ENCODE measurements at places on chromosomes 6 and 20.
A peak's percentile ranks its signal among the peaks of the same experiment; 100 is the strongest.

- no peak for DNase-seq
Measured at GRCh38 chr6:166958926-166959861, 2.8 kb upstream of the RNASET2 start.

GRCh38 chr6:74805916-74806696 lies 399.7 kb downstream of the COL12A1 start:
- no peak for DNase-seq

DNA sequence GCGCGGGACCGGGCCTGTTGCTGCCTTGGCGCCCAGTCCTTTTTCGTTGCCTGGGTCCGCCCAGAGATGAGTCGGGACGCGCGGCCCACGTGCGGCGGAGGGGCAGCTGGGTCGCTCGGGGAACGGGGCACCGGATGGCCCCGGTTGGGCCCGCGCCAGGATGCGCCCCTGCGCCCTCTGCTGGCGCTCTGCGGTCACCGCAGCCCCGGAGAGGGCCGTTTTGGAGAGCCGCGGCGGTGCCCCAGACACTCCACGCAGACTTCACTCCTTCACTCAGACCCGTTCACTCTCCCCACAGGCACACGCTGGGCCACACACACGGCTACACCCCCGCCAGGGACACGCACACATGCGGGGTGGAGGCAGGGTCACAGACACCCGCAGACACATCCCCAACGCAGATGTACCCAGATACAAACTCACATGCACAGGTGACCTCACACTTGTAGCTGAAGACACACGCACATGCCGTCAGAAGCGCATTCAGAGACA lies 38.8 kb downstream of the SRC start:
- peak; percentile 66 for DNase-seq

DNA sequence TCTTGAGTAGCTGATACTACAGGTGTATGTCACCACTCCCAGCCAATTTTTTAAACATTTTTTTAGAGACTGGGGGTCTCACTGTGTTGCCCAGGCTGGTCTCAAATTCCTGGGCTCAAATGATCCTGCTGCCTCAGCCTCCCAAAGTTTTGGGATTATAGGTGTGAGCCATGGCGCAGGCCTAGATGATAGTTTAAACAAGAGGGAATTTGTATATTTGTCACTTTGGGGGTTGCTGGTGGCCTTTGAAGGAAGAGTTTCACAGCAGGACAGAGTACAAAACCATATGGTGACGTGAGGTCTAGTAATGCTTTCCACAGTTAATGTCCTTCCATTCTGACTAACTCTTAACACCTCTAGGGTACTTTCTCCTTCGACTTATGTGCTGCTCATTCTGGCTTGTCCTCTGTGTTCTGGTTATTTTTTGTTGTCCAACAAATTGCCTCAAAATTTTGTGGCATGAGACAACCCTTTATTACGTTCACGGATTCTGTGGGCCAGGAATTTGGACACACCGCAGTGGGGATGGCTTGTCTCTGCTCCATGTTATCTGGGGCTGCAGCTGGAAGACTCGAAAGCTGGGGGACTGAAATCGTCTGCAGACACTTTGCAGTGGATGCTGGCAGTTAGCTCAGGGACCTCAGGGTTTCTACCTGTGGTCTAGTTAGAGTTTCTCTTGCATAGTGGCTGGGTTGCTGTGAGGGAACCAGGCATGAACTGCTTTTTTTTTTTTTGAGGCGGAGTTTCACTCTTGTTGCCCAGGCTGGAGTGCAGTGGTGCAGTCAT lies 23.0 kb upstream of the IER3 start:
- DNase-seq: no peak

GRCh38 chr20:49510562-49511122 lies 28.2 kb upstream of the KCNB1 start:
- no peak for DNase-seq

- no peak for DNase-seq
Measured at GRCh38 chr20:37270576-37271420, 9.2 kb upstream of the GHRH start.

DNA sequence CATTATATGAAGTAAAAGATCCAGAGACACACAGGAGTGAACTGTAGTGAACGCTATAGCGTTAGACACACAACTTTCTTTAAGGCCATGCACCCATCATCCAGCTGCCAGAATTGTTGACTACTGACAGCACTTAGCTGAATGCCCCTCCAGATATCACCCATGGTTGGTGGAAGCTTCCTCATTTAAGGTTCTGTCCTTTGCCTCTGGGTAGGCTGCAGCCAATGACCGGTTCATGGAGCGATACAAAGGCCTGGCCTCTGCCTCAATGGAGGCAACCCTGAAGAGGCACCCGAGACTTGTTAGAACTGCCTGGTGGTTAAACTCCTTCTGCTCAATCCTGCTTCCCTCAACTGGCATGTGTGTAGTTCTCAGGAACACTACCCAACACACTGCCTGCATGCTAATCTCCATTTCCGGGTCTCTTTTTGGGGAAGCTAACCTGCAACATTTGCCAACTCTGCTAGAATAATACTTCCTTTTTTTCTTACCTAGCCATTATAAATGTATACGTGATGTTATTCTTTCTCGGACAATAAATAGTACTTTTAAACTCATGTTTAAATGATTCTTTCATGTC lies 49.8 kb upstream of the THEMIS start:
- DNase-seq: no peak

GRCh38 chr6:12068899-12069557 lies 56.9 kb downstream of the HIVEP1 start:
- no peak for DNase-seq

GRCh38 chr6:107535626-107536025 lies 45.7 kb downstream of the SOBP start:
- no peak for DNase-seq

- no peak for DNase-seq
Measured at GRCh38 chr6:53179961-53180651, 31.5 kb upstream of the GCM1 start.

DNA sequence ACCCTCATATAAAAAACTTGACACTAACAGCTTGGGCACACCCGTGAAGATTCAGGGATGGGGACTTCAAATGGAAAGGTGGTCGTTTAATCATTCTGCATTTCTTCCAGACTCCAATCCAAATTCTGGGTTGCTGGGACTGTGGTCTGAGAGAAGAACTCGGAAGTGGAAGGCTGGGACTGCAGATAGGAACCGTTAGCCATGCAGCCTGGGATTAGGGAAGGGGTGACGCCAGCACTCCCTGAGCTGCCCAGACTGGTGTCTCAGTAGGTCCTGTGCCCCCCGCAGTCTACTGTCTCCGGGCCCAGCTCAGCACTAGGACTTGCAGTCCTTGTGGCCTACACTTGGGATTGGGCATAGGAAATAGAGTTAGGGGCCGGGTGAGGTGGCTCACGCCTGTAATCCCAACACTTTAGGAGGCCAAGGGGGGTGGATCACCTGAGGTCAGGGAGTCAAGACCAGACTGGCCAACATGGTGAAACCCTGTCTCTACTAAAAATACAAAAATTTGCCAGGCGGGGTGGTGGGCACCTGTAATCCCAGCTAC lies 511 bp upstream of the CLIC1 start:
- DNase-seq: no peak

GRCh38 chr6:108561742-108562502 lies 1.2 kb downstream of the FOXO3 start:
- DNase-seq: no peak

DNA sequence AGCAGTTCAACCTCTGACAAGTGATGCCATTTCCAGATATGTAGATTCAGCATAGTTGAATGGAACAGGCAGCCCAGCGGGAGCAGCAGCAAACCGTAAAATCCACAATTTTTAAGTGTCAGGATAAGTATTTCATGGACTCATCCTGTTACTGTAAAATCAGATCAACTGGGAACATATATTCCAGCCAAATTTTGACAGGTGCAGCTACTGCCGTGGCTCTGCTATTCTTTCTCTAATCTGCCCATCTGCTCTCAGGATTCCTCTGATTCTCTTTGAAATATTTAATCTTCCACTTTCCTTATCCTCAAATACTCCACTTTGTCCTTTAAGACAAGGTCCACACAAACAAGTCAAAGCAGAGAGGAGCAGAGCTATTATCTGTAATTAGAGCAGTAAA lies 245.4 kb upstream of the ASCC3 start:
- no peak for DNase-seq

- no peak for DNase-seq
Measured at GRCh38 chr6:21461844-21462518, 131.6 kb upstream of the SOX4 start.

GRCh38 chr6:37039958-37040357 lies 34.5 kb downstream of the FGD2 start:
- no peak for DNase-seq

GRCh38 chr6:150634176-150634963 lies 34.7 kb downstream of the PLEKHG1 start:
- DNase-seq: no peak

GRCh38 chr6:144500892-144501291 lies 215.8 kb downstream of the UTRN start:
- no peak for DNase-seq

DNA sequence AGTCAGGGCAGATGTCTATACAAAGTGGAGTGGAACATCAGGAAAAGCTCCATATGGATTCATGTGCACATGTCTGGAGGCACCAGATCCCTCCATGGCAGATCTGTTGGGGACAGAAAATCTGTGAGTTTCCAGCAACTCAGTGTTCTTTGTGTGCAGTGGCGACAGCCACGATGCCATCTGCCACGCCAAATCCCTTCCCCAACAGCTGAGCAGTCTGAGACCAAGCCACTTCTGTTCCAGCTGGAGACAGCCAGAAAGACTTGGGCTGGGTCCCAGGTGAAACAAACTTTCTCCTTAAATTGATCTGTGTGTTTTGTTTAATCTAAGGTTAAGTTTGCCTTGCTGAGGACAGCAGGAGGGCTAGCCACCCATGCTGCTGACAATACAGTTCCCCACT lies 22.9 kb downstream of the FKBP1A start:
- no peak for DNase-seq

GRCh38 chr20:25696371-25697131 lies at the start of gene ZNF337:
Gene ZNF337, minus strand, starts transcription at chr20:25696853. Its CDS starts 10,436 bp downstream, at chr20:25686417.
- DNase-seq: peak; percentile 94

- DNase-seq: no peak
Measured at GRCh38 chr20:44022464-44022863, 107.8 kb downstream of the TOX2 start.

- no peak for DNase-seq
Measured at GRCh38 chr20:25014816-25015215, 22.3 kb upstream of the APMAP start.

GRCh38 chr6:74113901-74114300 lies 417.9 kb downstream of the CD109 start:
- DNase-seq: no peak

- DNase-seq: no peak
Measured at GRCh38 chr6:106752641-106753040, 123.3 kb downstream of the QRSL1 start.

- DNase-seq: no peak
Measured at GRCh38 chr6:37381579-37381978, 27.8 kb downstream of the RNF8 start.

- DNase-seq: no peak
Measured at GRCh38 chr6:159395609-159396008, 226.4 kb downstream of the FNDC1 start.

GRCh38 chr6:51077821-51078518 lies 259.3 kb downstream of the TFAP2B start:
- DNase-seq: no peak

- DNase-seq: no peak
Measured at GRCh38 chr6:145731447-145731846, 3.9 kb downstream of the EPM2A start.

- DNase-seq: peak; percentile 46
Measured at GRCh38 chr20:4613718-4614620, 107.7 kb upstream of the PRND start.

DNA sequence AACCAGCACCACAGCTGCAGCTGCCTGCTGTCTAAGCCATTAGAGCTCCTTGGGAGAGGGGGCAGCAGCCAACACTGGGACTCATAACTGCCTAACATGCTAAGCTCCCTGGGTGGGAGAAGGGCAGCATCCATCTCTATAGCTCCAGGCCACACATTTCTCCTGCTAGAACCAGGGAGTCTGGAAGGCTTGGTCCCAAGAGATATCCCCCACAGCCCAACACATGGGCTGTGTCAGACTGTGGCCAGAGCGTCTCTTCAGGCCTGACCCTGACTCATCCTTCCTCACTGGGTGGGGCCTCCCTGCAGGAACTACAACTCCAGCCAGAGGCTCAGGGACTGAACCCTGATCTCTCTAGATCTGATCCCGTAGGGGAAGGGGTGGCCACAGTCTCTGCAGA lies 411.1 kb downstream of the HDGFL1 start:
- no peak for DNase-seq

DNA sequence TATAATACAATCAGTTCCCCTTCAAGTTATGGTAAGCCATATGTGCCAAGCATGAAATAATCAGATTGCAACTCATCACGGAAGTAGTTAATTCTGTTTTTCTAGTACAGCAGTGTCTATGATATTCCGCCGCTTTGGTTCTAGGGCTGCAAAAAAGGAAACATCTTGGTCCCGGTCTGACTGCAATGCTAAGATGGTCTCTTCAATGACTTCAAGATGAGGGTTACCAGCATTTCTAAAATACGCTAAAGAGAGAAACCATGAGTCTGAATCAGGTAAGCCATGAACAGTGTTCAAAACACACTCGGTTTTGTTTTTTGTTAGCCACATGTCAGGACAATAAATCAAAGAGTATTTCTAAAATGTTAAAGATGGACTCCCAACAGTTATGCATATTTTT lies 3.2 kb upstream of the ANKRD60 start:
- no peak for DNase-seq

GRCh38 chr6:165713845-165714466 lies 50.9 kb upstream of the PDE10A start:
- DNase-seq: no peak

- no peak for DNase-seq
Measured at GRCh38 chr6:26053992-26054780, 33.0 kb upstream of the HFE start.

DNA sequence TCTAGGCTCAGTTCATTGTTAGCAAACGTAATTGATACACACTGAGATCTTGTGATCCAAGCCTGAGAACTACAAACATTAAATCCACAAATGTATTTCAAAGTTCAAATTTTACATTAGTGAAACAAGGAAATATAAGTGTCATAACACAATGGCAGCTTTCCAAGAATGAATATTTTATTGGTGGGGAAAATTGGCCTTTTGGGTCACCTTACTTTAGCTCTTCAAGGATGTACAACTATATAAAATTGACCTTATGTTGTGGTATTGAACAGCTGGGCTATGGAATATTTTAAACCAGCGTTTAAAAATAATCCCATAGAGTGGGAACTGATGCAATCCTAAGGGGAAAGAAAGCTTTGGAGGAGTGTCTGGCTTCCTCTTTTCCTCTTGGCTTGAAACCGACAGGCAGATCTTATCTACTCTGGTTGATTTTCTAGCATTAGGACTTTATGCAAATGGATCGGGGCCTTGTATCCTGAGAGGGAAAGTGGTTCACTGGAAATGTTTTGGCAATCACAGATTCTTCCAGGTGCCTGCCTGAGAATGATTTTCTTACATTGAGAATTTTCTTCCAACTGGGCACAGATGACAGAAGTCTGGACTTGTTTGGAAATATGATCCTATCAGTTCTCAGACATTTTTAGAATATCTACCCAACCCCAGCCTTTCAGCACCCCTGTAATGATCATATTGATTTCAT lies 184.8 kb upstream of the ECI2 start:
- DNase-seq: no peak

- no peak for DNase-seq
Measured at GRCh38 chr20:8608470-8608869, 460.4 kb upstream of the PLCB4 start.

GRCh38 chr6:30500421-30501355 lies 11.4 kb downstream of the HLA-E start:
- no peak for DNase-seq

Measured in stimulated activated CD8-positive, alpha-beta memory T cell treated with anti-CD3 and anti-CD28 coated beads, Interleukin-2, amount 100 ng/mL, for 48 hours (primary cell).